ENCODE measurements at places on chromosomes 4 and X.

DNA sequence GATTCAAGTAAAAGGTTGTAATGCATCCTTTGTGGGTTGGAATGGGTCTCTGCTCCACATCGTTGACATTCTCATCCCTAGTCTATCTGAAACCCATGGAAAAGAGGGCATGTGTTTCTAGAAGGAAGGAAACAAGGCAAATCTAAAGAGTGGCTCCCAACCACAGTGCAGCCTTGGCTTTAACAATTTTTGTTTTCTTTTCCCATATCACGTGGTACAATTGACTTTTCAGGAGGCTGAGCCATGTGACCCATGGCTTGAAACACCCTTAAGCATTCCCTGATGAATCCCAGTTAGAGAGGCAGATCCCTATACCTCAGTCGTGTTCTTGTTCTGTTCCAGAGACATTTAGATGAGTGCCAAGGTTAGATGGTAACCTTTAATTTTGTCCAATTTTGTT is 12.8 kb downstream of the DCUN1D4 start:
- no peak for DNase-seq

- no peak for DNase-seq
Observed at GRCh38 chr4:153261461-153261860, 57.2 kb downstream of the TRIM2 start.

GRCh38 chr4:1670279-1670678 is 13.8 kb downstream of the FAM53A start:
- no peak for DNase-seq

- DNase-seq: no peak
Observed at GRCh38 chr4:30073011-30073710, 647.0 kb upstream of the PCDH7 start.

- DNase-seq: no peak
Observed at GRCh38 chr4:74319470-74319869, 11.2 kb downstream of the EPGN start.

DNA sequence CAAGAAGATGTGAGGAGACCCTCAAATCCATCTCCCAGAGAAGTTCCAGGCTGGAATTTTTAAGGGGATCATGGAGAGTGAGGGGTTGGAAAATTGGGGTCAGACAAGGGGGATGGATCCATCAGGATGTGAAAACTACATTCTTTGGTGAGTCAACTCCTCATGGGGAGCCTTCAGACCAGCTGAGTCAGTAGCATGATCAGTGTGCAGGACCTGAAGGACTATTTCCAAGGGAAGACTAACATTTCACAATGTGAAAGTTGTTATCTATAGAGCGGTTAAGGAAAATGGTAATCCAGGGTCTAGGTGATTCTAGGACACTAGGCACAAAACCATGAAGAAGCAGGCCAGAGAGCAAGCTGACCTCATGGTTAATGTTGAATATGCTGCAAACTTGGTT is 38.6 kb upstream of the CEP135 start:
- no peak for DNase-seq

- DNase-seq: no peak
Observed at GRCh38 chrX:118338930-118339329, 7.0 kb upstream of the WDR44 start.

GRCh38 chrX:119101168-119101567 is 26.4 kb downstream of the KIAA1210 start:
- no peak for DNase-seq

DNA sequence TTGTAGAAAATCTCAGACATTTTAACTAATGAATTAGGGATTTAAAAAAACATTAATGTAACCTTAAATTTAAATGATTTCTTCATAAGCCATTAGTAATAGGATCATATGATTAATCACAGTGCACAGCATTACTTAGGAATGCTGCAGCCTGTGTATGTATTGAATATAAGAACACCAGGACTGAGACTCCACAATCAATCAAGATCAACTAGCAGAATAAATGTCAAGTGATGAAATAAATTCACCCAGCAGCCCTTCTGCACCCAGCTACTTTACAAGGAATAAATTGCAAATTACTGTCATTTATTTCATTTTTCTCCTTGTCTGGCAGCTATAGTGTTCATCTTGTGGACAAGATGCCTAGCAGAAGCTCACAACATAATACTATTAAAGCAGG is 46.5 kb downstream of the NEIL3 start:
- no peak for DNase-seq
